NCI-H82 (cell line): ENCODE measurements at places on chromosomes 4 and X.
A peak's percentile ranks its signal among the peaks of the same experiment; 100 is the strongest.

GRCh38 chrX:79259073-79259689 lies 108.0 kb downstream of the ITM2A start:
- DNase-seq: no peak

GRCh38 chrX:68894142-68894512 lies 65.3 kb downstream of the EFNB1 start:
- no peak for DNase-seq

DNA sequence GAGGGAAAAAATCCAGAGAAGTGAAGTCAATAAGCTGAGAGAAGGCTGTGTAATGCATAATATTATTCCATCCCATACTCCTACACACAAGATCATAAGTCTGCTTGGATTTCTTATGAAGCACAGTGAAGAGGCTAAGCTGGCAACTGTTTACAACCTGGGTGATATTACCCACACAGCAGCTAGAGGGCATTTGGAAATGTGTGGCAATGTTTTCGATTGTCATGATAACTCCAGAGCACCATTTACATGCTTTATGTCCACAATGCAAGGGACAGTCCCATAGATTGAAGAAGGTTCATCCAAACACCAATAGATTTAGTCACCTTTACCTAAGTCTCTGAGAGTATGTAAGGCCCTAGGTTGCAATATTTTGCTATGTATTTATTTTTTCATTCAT lies 412.2 kb downstream of the PPP3CA start:
- peak; percentile 44 for DNase-seq

DNA sequence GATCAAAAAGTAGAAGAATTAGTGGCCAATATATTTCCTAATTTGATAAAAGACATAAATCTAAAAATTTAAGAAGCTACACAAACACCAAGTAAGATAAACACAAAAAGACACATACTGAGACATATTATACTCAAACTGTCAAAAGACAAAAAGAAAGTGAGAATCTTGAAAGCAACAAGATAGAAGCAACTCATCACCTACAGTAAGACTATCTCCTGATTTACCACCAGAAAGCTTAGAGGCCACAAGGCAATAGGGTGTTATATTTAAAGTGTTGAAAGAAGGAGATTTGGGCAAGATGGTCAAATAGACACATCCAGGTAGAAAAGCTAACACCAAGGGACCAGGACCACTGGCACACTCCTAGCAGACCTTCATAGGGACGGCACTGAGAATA lies 79.4 kb downstream of the ITM2A start:
- DNase-seq: no peak

DNA sequence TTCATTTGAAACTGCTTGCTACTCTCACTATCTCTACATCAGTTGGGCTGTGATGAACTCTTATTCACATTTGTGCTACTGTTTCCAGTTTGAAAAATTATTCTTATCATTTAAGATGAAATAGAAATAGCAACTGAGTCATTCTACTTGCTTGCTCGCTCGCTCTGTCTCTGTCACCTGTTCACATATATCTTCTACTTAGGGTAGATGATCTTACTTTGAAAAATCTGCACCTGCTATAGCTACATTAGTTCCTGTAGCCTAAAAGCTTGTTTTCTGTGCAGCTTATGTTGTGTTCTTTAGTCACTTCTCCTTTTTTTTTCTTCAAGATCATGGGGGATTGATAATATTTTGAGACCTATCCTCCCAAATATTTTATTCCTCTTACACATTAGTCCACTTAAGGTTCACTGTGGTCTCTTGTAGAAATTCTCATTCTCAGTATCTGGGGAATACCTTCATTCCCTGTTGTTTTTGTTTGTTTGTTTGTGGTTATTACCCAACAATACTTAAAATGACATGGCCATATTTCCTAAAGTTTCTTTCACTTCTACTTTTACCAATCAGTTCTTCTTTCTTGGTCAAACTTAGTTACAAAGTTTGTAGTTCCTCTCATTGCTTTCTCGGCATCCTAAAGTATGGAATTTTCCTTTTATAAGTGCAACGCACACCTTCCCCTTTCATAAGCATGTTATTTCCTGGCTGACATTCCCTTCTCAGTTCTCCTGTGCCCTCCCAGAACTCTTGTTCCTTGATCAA lies 36.5 kb downstream of the CLCN5 start:
- no peak for DNase-seq

GRCh38 chr4:82382751-82383150 lies 9.0 kb upstream of the HNRNPD start:
- DNase-seq: no peak

DNA sequence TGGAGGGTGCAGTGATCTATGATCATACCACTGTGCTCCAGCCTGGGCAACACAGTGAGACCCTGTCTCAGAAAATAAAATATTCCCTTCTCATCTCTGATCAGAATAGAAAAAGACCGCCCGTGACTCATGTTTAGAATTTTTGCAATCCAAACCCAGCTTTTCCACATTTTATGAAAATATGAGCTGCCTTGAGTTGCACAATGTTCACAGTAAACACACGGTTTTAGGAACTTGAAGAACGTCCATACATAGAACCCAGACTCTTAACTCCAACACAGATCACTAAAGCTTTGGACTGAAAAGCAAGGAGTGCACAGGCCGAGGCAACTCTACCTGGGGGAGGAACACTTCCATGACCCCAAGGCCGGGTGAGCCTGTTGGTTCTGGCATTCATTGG lies 305.0 kb downstream of the TENM3 start:
- DNase-seq: no peak

DNA sequence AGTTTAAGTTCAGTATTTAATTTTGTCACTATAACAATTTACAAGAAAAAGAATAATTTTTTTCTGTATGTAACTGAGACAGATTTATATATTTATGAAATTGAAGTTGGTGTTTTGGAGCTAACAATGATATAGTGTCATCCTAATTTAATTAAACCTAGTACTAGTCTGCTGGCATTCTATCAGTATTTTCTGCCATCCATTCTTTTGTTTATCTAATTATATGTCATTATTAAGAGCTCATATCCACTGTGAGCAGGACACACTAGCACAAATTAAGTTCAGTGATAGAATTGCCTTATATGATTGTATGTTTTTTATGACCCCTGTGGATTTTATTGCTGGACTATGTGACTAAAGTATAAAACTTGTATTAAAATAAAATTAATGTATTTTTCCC lies 996.5 kb downstream of the CCSER1 start:
- no peak for DNase-seq

DNA sequence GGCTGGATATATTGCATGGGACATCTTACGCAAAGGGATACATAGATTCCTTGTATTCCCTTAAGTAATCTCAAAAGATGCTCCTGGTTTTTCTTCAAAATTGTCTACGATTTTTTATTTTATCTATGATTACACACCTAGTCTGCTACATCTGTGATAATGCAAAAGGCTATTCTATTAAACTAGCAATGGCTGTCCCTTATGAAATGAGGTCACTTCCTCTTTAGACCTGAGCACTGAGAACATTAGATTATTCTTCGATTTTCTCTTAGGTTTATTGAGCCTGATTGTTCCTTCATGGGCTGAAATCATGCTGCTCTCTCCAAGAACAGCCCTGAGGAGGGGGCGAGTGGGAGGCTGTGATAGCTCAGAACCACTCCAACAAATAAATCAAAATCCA lies 126.8 kb upstream of the ENPP6 start:
- DNase-seq: no peak

GRCh38 chrX:5681159-5681558 lies 547.5 kb downstream of the NLGN4X start:
- peak; percentile 59 for DNase-seq

- no peak for DNase-seq
These were observed 195.3 kb downstream of the MAML3 start for GRCh38 chr4:139958739-139959098.

GRCh38 chrX:28584025-28584424 lies 3.2 kb upstream of the IL1RAPL1 start:
- DNase-seq: no peak

DNA sequence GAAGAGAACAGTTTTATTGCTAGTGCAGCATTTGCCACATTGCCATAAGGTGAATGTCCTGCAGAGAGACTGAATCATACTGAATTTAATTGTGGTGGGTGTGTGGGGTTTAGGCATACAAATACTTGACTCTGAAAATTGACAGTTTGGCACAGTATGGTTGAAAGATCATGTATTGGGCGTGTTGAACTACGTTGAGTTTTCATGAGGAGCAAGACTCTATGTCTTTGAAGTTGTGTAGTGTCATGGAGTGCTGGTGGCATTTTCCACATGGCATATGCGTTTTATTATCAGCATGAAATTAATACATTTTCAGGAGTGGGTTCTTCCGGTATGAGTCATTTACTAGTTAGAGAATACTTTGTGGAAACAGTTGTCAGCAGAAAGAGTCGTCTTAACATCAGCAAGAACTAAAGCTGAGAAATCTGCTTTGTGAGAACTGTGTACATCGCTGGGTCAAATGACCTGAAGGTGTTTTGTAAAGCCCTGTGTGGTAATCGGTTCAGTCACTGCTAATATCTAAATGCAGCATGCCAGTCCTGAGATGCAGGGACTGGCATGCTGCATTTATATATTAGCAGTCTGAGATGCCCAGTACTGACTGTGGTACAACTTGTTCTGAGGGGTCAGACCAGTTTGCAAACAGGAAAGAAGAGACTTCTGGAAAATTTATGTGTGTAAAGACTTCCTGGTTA lies 50.3 kb downstream of the ARHGAP10 start:
- DNase-seq: peak; percentile 25

DNA sequence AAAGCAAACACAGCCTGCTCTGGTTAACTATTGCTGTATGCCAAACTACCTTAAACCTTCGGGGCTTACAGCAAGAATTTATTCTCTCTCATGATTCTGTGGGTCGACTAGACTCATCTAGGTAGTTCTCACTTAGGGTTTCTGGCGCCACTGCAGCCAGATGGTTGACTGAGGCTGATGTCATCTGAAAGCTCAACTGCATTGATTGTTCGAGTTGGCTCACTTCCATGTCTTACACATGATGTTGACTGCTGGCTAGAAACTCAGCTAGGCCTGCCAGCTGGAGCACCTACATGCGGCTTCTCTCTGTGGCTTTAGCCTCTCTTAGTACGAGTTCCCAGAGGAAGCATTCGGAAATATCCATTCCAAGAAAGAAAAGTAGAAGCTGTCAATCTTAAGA lies 103.2 kb downstream of the SRPX start:
- DNase-seq: peak; percentile 66

DNA sequence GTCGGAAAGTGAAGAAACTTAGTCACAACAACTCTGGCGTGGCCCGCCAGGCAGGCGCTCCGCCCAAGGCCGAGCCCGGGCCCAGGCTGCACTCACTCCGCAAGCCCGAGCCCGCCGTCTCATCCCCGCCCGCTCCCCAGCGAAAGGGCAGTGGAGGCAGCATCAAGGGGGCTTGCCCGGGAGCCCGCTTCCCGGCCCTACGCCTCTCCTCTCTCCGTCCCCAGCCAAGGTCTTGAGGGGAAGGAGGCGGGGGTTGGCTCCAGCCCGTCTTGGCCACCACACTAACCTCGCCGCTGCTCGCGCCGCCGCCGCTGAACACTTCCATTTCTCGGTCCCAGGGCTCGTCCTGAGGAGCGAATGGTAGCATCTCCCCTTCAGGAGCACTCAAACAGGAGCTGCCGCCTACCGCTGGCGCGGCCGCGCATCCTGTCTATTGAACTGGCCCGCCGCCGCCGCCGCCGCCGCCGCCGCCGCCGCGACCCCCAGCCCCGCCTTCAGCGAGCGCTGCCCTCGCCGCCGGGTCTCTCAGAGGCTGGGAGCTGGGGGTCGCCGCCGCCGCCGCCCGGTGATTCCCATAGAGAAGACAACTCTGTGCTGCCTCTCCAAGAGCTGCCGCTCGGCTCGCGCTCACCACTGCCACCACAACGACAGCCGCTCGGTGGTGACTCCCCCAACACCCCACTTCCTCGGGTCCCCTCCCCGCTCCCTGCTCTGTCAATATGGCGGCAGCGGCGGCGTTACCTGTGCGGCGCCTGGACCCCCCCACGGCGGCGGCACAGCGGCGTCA lies at the start of gene RPS6KA6:
TSS of gene RPS6KA6 (minus strand) at position 667 of the 787 bp plus-strand sequence. CDS start at position 367, 300 bp downstream.
- peak; percentile 64 for DNase-seq

- DNase-seq: no peak
These were observed 103.6 kb upstream of the BCOR start for GRCh38 chrX:40201329-40201885.

- DNase-seq: no peak
These were observed 260.5 kb downstream of the IQCM start for GRCh38 chr4:149555146-149555545.

GRCh38 chr4:1414831-1415680 lies 8.8 kb upstream of the NKX1-1 start:
- DNase-seq: peak; percentile 33

- peak; percentile 82 for DNase-seq
These were observed 44.9 kb upstream of the PDLIM5 start for GRCh38 chr4:94406668-94407437.

DNA sequence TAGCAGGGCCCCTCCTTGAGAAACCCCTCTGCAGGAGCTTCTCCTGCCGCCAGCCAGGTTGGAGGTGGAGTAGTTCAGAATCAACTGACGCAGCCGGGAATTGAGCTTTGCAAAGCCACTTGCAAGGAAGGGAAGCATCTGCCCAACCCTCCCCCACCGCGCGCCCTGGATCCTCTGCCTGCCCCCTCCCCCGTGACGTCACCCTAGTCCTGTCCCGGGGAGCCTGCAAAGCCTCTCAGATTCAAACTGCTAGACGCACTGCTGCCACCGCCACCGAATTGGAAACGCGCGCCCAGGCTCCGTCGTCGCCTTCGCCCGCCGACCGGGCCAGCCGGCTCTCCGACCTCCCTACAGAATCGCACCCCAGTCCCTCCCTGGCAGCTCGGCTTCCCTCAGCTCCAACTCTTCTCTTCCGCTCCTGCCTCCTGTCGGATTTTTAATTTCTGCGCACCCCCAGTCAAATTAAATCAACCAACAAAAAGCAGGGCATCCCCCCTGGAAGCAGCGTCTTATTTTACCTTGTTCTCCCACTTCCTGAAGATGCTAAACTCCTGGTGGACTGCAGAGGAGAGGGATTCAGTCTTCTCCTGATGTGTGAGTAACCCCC lies 3.8 kb downstream of the SLITRK2 start:
- peak; percentile 80 for DNase-seq

- no peak for DNase-seq
These were observed 56.8 kb downstream of the HMGB2 start for GRCh38 chr4:173277340-173277739.

GRCh38 chr4:88014386-88014905 lies 7.0 kb downstream of the PKD2 start:
- DNase-seq: peak; percentile 7

DNA sequence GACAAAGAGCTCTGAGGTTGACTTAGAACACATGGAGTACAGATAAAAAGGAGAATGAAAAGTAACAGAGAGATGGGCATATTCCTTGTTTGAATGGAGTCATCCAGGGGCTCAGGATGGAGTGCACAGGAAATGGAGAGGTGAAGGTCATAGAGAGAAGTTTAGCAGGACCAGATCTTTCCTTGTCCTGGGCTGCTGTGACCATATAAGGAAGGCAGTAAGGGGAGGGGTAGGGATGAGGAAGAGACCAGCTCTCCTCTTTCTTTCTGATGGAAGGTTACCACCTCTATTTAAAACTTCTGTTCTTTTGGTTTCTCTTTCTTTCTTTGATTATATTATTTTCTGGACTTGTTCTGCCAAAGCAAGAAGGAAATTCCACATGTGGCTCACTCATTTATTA lies 27.0 kb downstream of the AR start:
- no peak for DNase-seq
